HL-60 (cell line): ENCODE measurements at places on chromosomes 2 and 18.

- no peak for DNase-seq
These were observed 775.3 kb downstream of the CPS1 start for GRCh38 chr2:211331736-211332135.

DNA sequence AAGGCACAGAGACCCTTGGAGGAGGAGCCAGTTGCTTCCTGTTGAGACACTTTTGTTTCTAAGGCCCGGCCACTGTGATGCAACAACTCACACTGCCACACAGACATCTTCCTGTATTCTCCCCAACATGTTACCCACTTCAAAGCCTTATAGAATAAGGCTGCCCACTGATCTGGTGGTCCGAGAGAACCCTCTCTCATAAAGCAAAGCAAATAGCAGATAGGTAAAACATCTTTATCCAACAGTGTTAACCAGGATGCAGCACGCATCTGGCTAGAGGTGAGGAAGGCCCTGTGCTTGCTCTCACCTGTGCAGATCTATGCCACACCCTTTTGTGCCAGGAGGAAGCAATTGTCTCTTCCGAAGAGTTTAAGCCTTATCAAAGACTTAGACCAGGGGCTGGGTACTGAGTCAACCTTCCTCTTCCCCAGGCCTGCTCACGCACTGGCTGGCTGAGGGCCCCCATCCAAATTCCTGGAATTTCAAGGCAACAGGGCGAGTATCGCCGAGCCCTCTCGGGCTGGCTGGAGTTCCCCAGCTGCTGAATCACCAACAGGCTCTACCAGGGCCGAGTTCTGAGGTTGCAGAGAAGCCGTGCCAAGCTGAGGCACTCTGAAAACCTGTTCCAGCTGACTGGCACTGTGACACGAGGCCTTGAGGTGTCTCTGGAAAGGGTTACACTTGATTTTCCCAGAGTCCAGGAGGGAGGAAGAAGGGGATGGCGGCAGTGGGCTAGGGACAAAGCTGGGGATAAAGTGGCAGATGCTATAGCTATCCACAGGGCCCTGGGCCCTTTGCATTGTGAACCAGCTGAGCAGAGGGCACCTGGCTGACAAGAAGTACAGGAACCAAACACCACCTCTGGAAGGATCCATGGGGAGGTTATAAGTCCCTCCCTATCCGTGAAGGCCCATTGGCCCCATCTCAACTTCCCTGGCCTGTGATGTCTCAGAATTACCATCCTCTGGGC lies 29.3 kb downstream of the TGFA start:
- DNase-seq: peak; percentile 95

GRCh38 chr2:128446874-128447537 lies 128.3 kb upstream of the HS6ST1 start:
- no peak for DNase-seq

GRCh38 chr2:72134997-72135800 lies 12.5 kb downstream of the CYP26B1 start:
- no peak for DNase-seq

DNA sequence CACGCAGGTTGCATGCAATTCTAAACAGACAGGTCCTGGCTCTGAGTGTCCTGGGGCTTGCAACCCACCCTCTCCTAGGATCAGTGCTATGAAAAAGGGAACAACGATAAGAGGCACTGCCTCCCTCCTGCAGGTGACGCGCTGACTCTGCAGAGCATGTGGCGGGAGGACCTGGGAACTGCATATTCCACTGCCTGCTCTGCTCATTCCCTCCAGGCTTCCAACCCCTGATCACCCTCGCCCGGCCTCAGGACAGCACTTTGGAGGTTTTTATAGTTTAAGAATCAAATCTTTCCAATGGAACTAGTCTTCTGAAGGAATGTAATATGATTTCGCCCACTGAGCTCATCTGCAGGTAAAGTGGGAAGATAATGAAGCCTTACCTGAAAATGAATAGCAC lies 8.5 kb downstream of the CHST10 start:
- no peak for DNase-seq

- DNase-seq: no peak
These were observed 105.4 kb upstream of the MMADHC start for GRCh38 chr2:149692961-149693396.

- DNase-seq: no peak
These were observed 20.7 kb downstream of the SLC14A2 start for GRCh38 chr18:45635893-45636509.

- no peak for DNase-seq
These were observed 23.5 kb downstream of the HPCAL1 start for GRCh38 chr2:10326151-10326616.

GRCh38 chr2:212465456-212465855 lies 73.1 kb downstream of the ERBB4 start:
- no peak for DNase-seq
